NCI-H1048 (cell line): ENCODE measurements at places on chromosomes 1 and 21.

DNA sequence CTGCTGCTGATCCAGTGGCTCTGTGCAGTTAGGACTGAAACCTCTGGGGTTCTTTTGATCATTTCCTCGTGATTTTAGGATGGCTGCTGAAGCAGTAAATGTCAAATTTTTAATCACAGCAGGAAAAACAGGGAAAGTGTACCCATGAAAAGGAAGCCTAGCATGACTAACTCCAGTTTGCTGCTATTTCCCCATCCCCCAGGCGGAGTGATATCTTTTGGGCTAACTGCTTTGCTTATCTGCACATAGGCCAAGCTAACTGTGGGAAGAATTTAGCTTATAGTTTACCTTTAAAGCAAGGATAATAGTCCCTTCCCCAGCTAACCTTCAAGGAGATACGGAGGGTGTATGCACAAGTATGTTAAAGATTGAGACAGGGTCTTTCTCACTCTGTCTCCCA is 149.8 kb upstream of the TNR start:
- DNase-seq: no peak

DNA sequence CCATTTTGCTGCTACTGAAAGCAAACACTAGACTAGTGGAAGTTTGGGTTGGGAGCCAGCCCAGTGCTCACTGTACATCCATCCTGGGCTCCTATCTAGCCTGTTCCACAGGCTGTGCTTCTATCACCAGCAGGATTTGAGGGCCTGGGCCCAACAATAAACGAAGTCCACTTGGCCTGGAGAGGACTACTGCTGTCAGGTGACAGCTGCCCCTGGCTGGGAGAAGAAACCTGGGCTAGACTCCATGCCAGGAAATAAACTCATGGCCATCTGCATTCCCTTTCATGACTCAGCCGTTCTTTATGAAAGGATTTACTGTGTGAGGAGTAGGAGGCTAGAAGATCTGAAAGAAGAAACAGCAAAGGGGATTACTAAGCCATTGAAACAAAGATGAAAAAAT is 35.5 kb downstream of the COLGALT2 start:
- no peak for DNase-seq

DNA sequence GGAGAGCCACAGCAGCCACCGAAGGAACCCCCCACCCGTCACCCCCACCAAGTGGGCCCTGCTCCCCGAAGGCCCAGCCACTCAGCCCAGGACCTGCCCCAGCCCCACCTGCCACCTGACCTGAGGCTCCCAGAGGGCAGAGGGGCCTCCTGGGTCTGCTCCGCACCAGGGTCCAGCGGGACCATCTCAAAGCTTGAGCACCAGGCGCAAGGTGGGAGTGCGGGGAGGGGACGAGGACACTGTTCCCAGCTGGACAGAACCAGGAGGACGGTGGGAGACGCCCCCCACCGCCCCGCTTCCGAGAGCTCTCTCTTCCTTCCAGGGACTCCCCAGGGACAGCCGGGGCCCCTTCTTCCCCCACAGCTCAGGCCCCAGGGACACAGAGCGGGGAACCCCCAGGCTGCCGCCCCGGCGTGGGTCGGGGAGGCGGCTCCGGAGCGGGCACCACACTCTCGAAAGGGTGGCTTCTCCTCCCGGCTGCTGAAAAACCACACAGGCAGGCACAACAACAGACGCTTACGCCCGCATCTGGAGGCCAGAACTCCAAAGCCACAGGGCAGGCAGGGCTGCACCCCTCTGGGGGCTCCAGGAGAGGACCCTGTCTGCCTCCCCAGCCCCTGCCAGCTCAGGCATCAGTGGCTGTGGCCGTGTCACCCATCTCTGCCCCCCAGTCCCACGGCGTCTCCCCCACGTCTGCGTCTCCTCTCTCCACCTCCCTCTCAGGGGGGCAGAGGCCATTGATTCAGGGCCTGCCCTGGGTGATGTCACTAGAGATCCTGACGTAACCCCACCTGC is 1.9 kb upstream of the TTLL10 start:
- DNase-seq: no peak

GRCh38 chr1:33516891-33517567 is 44.6 kb downstream of the ZSCAN20 start:
- DNase-seq: no peak

DNA sequence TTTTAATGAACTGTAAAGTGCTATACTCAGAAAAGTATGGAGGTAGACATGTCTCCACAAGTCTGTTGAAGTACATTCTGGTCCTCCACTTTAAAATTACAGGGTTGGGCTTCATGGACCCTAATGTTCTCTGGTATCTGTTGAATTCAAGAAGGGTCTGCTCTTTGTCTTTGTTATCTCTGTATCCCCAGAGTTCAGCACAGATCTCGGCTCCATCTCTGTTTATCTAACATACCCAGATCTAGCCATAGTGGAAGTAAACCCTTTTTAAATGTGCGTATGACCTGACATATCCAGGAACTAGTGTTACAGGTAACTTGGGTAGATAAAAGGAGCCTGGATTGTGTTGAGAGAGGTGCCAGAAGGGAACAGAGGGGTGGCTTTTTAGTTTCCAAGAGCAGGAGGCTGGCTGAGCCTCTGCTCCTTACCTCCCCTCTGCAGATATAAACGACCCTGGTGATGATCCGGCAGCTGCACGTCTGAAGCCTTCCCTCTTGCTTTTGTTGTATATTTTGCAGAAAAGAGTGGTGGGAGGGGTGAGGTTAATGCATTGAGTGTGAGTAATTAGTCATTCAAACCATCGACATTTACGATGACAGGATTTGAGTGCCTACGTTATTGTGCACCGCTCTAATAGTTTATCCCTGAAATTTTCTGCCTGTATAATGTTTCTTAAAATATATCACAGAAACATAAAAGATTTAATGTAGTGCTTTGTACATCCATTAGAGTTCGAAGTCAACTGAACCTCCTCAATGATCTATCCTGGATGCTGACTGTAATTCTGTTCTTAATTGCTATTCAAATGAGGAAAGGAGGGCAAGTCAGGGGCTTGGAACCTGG is 30.8 kb downstream of the ELAVL4 start:
- DNase-seq: no peak

GRCh38 chr21:45699251-45699942 is 55.9 kb downstream of the PCBP3 start:
- DNase-seq: no peak

- DNase-seq: no peak
Measured at GRCh38 chr1:184517130-184517529, 130.3 kb downstream of the C1orf21 start.

GRCh38 chr1:66711420-66711819 is 40.8 kb upstream of the DYNLT5 start:
- no peak for DNase-seq

DNA sequence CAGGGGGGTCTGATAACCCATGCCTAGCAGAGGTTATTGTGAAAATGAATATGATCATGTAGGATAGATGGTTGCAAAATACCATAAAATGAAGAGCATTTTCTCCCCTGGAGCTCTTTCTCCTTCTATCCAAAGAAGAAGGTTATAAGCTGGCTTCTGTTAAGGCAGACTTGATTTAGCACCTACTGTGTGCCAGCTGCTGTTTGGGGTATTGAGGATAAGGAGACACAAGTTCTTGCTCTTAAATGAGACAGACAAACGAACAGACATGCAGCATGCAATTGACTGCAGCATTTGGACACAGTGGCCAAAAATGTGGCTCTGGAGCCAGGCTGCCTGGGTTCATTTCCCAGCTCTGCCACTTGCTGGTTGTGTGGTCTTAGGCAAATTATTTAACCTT is 39.8 kb upstream of the ID3 start:
- no peak for DNase-seq

DNA sequence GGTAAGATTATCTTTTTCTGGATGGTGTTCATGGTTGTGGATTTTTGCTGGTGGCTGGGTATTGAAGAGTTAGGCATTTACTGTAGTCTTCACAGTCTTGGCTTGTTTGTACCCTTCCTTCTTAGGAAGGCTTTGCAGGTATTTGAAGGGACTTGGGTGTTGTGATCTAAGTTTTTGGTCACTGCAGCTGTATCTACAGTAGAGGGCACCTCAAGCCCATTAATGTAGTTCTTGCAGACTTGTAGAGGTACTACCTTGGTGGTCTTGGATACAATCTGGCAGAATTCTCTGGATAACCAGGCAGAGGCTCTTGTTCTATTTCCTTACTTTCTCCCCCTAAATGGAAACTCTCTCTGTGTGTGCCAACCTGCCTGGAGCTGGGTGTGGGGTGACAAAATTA is 155.8 kb upstream of the BRINP3 start:
- no peak for DNase-seq

- DNase-seq: no peak
Measured at GRCh38 chr21:40505681-40506080, 341.3 kb downstream of the DSCAM start.

- no peak for DNase-seq
Measured at GRCh38 chr1:230084408-230085177, 17.6 kb downstream of the GALNT2 start.

DNA sequence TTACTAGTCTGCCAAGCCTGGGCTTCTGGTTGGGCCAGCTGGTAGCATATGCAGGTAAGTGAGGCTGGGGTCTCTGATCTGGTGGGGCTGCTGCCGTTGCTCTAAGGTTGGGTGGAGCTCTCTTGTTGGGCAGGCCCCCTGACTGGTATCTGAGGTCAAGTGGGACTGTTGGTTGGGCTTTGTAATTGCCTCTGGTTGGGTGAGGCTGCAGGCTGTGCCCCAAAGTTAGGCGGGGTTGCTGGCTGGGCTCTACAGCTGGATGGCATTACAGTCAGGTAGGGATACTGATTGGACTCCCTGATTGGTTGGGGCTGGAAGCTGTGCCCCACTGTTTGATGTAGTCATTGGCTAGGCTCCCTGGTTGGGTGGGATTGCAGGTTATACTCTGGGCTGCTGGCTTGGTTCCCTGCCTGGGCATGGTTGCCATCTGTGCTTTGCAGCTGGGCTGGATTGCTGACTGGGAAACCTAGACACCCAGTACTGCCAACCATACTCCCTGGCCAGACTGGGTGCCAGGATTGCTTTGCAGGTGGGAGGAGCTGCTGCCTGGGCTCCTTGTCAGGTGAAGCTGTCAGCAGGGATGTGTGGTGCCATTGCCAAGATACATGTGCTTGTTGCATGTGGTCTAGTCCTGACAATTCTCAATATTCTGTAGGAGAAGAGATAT is 130.5 kb downstream of the RABGAP1L start:
- DNase-seq: no peak

DNA sequence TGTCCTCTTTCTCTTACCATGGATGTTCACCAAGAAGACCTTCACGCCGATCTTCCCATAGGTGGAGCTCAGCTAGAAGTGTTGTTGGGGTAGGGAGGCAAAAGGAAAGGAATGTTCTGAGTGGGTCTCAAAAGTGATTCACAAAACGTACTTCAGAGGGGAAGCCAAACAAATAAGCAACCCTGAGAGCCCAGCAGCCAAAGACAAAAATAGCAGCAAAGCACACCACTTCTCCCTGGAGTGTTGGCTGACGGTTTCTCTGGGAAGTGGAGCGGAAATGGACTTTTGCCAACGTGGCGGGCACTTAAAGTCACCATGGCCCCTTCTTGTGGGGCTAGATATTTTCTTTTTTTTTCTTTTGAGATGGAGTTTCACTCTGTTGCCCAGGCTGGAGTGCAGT is 23.1 kb downstream of the SLC26A9 start:
- DNase-seq: no peak

DNA sequence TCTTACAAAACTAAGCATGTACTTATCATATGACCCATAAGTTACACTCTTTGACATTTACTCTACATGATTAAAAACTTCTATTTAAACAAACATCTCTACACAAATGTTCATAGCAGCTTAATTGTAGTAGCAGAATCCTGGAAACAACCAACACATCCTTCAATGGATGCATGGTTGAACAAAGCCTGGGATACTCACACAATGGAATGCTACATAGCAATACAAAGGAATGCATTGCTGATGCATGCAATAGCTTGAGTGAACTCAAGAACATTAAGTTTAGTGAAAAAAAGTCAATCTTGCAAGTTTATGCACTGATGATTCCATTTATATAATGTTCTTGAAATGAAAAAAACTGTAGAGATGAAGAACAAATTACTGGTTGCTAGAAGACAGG is 686.9 kb downstream of the LRRIQ3 start:
- no peak for DNase-seq
